Heart right ventricle (tissue), 16 donors: ENCODE measurements at places on chromosomes 2 and 18. TPM values are rescaled to one million over a fixed set of nuclear protein-coding genes. Genes with fewer than 3 reads are reported as not detected.

GRCh38 chr2:21330786-21331391 is 207.1 kb downstream of the TDRD15 start:
- no peak for DNase-seq
- H3K27ac ChIP-seq, result no peak overlapping the region
- H3K4me3 ChIP-seq, result no peak overlapping the region
- no peaks in the 10 kb centered on the region for H3K36me3 ChIP-seq
- no peaks in the 10 kb centered on the region for H3K27me3 ChIP-seq

DNA sequence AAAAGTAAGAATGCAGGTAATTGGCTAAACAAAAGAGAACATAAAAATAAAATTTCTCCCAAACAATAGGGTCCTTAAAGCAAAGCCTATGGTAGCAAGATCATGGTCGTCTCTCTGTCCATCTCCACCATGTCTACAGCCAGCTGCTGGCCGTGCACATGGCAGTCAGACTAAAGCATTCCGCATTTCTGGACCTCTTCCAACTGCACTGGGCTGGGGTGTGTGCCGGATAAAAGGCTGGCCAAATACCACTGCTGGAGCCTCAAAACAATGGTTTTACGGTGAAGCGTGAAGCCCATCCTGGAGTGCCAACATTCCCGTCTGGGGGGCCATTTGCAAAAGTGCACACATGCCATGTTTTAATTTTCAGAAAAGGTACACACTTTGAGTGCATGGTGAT is 74.8 kb upstream of the PIEZO2 start:
- no peaks in the 10 kb centered on the region for H3K27me3 ChIP-seq
- H3K4me1 ChIP-seq, result no peaks in the 10 kb centered on the region
- DNase-seq, result no peak
- no peaks in the 10 kb centered on the region for H3K36me3 ChIP-seq
- no peak overlapping the region for H3K27ac ChIP-seq

The GPBAR1 gene
- total RNA-seq, result 0.39 TPM

DNA sequence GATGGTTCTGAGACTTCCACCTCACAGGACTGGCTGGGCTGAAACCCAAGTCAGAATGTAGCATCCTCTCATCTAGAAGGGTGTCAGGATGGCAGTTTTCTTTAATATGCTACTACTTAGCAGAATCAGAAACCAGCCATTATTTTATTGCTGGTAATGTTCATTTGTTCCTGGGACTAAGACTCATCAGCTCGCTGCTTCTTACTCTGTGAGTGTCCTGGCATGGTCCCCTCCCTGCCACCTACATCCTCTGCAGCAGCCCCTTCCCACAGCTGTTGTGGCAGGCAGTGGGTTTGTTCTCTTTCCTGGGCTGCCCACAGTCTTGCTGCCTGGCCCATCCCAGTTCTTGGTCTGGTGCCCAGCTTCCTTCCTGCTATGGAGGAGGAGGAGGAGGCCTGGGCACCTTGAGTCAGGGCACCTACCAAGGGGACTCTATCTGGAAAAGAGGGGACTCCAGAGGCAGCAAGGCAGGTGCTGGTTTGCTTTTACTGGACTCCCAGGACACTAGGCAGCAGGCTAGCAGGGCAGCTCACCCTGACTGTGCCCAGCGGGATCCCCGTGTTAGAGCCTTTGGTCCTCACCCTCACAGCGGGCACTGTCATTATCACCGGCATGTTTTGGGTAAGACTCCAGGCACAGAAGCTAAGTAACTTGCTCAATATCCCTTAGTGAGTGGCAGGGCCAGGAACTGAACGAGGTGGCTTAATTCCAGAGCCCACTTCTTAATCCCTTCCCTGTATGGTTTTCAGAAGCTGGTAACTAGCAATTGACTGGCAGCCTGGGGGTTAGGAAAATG is 62.1 kb downstream of the LRRFIP1 start:
- no peak overlapping the region for H3K4me3 ChIP-seq
- peaks cover 53% of the 10 kb centered on the region for H3K4me1 ChIP-seq
- H3K27ac ChIP-seq, result peak overlapping the region; percentile 91
- peak; percentile 48 for DNase-seq

DNA sequence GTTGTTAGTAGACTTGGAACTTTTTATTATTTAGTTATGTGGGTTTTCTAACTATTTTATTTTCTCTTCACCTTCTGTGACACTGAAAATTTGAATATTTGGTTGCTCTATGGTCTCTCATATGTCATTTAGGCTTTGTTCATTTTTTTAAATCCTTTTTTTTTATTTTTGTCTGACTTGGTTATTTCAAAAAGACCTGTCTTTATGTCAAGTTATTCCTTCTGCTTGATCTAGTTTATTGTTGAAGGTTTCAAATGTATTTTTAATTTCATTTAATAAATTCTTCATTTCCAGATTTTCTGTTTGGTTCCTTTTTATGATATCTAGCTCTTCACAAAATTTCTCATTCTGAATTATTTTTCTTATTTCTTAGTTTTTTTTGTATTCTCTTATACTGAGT is 160.6 kb upstream of the ATP5MC3 start:
- H3K4me1 ChIP-seq, result no peaks in the 10 kb centered on the region
- no peak for DNase-seq
- no peak overlapping the region for H3K27ac ChIP-seq
- H3K4me3 ChIP-seq, result no peak overlapping the region
- H3K27me3 ChIP-seq, result no peaks in the 10 kb centered on the region

The PRSS56 gene
- not detected for total RNA-seq

DNA sequence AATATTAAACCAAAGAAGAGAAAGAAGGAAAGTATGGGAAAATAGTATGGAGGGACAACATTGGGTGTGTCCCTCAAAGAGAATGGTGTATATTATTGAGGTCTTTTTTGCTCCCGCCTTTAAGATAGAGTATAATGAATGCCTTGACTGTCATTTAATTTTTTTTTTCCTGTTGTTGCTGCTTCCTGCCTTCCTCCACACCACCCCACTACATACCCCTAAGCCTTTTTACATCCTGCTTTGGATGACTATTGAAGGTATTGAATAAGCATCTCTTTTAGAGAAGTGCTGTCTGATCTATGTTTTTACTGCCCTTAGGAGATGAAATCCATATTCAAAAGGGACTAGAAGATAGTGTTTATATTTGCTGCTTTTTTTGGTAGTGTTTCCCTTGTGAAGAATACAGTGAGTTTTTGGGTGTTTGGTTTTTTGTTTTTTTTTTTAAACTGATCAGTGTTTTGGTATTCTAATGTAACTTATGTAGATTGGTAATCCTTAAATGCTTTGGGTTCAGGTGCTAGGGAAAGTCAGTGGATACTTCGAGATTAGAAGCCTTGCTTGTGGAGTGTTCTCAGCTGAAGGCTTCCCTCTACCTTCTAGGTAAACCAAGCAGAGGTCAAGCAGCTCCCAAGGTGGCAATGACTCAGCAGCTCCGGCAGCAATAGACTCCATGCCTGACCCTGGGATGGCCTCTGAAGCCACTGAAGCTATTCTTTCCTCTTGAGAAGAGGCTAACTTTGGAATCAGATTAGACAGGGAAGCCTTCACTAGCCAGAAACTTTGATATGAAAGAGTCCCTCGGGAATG is 5.0 kb downstream of the FZD7 start:
- H3K4me1 ChIP-seq, result peaks cover 17% of the 10 kb centered on the region
- H3K27ac ChIP-seq, result peak overlapping the region; percentile 76
- no peaks in the 10 kb centered on the region for H3K36me3 ChIP-seq
- peak overlapping the region; percentile 7 for H3K4me3 ChIP-seq
- peaks cover 74% of the 10 kb centered on the region for H3K27me3 ChIP-seq
- DNase-seq, result peak; percentile 23

DNA sequence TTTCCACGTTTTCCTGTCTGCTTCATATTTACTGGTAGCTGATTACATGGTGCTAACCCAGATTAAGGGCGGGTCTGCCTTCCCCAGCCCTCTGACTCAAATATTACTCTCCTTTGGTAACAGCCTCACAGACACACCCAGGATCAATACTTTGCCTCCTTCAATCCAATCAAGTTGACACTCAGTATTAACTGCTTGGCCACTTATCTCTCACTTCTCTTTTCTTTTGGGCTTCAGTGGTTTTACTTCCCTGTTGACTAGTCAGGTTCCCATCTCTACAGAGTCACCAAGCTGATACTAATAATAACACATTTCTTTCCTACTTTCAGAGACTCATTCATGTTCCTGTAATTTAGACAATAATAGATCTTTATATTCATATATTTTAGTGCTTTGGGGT is 302.2 kb upstream of the MAP2 start:
- no peaks in the 10 kb centered on the region for H3K4me1 ChIP-seq
- no peak for DNase-seq
- no peak overlapping the region for H3K4me3 ChIP-seq

DNA sequence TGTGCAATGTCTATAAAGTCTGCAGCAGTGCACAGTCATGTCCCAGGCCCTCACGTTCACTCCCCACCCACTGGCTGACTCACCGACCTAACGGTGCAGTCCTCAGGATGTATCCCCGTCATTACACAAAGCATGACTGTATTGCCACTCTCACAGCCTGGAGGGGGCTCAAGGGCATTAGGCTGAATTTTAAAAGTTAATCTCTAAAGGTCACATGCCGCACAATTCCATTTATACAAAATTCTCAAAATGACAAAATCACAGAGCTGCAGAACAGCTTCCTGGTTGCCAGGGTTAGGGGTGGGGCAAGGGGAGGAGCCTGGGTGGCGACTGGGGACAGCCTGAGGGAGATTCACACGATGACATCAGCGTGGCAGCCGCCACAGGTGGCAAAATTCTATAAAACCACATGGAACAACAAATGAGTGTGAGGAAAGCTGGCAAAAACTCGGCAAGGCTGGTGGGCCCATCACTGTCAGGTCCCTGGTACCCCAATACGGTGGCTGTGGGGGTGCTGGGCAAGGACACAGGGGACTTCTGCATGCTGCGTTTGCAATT is 97.6 kb downstream of the NDUFA10 start:
- DNase-seq, result no peak
- H3K4me3 ChIP-seq, result no peak overlapping the region

DNA sequence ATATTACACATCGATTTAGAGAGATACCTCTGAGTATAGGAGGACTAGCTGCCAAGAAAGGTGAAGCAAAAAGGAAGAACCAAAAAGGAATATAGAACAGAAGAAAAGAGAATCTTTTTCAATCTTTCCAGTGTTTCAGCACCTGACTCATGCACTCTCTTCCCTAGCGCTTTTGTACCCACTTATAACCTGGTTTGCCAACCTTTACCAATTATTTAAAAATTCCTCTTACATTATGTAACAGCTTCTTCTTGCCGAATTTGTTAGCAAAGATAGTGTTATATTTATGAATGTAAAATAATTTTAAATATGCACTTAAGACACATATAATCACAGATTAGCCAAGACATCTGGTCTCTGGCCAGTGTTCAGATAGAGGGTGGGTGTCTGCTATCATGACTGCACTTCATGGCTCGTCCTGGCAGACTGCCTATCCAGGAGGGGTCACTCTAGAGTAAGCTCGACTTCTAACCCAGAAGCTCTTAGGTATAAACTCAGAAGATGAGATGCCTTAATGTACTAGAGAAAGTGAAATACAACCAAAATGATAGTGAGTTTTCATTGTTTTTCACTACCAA is 122.9 kb downstream of the ATAD2B start:
- H3K4me3 ChIP-seq, result no peak overlapping the region
- DNase-seq, result peak; percentile 25
- no peaks in the 10 kb centered on the region for H3K27me3 ChIP-seq
- H3K36me3 ChIP-seq, result peaks cover 23% of the 10 kb centered on the region
- no peak overlapping the region for H3K27ac ChIP-seq

The LONRF2 gene
- total RNA-seq, result 33.3 TPM

DNA sequence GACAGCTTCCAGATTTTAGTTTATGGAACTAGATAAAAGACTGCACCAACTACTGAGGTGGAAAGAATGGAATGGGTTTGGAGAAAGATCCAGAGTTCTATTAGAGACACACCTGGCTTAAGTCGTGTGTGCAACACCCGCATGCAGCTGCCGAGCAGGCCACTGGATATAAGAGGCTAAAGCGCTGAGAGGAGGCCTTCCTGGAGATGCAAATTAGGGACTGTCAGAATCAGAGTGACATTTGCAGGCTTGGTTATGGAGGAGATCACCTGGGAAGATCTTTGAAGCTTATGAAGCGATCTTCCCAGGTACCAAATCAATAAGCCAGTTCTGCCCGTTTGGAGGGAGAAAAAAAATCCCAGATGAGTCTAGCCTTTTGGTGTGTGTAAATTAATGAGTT is 30.4 kb upstream of the KLHL29 start:
- DNase-seq, result no peak
- peaks cover 9% of the 10 kb centered on the region for H3K4me1 ChIP-seq
- peaks cover 18% of the 10 kb centered on the region for H3K27me3 ChIP-seq

DNA sequence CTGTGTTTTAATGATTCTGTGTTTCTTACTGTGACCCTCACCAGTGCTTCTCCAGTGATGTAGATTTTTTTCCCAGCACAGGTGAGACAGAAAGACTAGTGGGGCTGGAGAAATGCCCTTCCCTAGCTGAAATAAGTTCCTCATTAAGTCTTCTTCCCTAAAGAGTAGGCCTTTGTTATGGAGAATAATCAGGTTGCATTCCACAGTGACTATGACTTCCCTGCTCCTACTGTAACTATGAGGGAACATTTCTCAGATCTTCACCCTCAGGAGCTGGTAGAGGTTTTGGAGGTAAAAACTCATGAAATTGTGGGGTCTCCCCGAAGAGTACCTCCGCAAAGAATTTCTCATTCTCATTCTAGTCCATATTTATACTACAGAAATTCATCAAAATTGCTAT is 286.2 kb downstream of the GRB14 start:
- DNase-seq, result no peak
- H3K36me3 ChIP-seq, result no peaks in the 10 kb centered on the region

- no peaks in the 10 kb centered on the region for H3K27me3 ChIP-seq
- no peak overlapping the region for H3K4me3 ChIP-seq
- no peaks in the 10 kb centered on the region for H3K36me3 ChIP-seq
Measured at GRCh38 chr2:55120634-55121359, 70.5 kb upstream of the RTN4 start.

DNA sequence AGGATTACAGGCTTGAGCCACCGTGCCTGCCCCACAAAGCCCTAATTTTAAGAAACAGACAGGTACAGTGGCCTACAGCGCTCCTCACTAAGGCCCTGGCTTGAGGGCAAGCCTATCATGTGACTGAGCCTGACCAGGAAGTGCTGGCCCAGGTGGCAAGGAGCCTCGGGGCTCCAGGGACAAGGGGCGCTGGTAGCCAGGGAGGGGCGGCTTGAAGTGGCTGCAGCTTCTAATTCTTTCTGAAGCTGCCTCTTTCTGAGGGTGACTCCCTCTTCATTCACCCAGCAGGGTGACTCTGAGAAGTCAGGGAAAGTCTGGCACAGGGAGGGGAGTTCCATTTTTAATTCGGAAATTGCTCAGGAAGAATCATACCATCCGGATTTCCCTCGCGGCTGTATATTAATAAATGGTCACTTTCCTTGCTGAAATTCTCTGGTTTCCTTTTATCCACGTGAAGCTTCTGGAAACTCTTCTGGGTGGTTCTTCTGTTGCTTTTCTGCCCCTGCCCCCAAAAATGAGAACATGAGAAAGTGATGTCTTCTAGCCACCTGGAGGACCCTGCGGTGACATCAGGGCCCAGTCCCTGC is 115.7 kb downstream of the FAM210A start:
- peak overlapping the region; percentile 49 for H3K4me3 ChIP-seq
- H3K27me3 ChIP-seq, result no peaks in the 10 kb centered on the region
- H3K4me1 ChIP-seq, result peaks cover 60% of the 10 kb centered on the region
- peak overlapping the region; percentile 87 for H3K27ac ChIP-seq
- DNase-seq, result no peak
